ENCODE measurements at places on chromosomes 5 and 9.

DNA sequence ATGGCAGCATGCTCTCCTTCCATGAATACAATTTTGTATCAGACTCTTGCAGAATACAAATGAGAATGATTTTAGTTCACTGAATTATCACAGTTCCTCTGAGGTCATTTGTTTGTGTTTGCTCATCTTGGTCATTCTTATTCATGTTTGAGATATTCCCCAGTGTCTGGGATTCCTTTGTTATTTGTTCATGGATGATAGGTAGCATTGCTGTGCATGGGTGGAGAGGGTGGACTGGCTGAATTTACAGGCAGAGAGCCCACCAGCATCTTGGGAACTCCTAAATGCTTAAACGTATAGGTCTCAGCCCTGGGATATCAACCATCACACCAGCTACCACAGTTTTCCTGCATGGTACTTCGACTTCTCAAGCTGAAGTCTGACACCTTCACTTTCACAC, 459.8 kb downstream of the CCDC171 start:
- DNase-seq = peak; percentile 45

DNA sequence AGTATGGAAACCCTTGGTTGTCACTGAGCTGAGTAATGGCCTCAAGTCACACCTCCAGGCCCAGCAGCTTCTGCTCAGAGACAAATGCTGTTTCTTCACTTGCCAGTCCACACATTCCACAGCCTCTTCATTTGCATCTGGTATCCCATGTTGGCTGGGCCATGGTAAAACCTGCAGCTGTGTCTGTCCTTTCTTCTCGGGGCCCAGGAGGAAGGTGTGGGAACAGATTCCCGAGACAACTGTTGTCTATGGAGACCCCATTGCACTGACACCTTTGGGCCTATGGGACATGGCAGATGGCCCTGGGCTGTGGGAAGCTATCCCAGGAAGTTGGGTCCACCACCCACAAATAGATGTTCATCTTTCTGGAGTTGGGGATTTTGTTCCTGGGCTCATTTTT, 85.1 kb downstream of the MACROH2A1 start:
- no peak for DNase-seq

DNA sequence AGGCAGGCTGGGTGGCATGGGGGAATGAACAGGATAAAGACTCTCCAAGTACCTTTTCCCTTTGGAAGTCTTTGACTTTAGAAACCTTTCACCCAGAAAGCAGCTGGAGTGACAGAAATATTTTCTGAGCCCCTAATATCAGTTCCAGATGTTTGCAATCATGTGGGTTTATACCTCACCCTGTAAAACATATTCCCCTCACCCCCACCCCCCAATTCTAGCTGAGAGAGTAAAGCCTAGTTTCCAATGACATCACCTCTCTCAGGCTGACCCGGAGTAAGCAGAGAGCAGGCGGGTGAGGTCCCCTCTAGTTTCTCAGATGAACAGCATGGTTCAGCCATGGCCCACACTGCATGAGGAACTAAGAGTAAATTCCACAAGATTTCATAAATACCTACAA, 82.9 kb upstream of the TRIM32 start:
- peak; percentile 54 for DNase-seq

- no peak for DNase-seq
Measured at GRCh38 chr5:143592648-143593047, 189.2 kb upstream of the NR3C1 start.

DNA sequence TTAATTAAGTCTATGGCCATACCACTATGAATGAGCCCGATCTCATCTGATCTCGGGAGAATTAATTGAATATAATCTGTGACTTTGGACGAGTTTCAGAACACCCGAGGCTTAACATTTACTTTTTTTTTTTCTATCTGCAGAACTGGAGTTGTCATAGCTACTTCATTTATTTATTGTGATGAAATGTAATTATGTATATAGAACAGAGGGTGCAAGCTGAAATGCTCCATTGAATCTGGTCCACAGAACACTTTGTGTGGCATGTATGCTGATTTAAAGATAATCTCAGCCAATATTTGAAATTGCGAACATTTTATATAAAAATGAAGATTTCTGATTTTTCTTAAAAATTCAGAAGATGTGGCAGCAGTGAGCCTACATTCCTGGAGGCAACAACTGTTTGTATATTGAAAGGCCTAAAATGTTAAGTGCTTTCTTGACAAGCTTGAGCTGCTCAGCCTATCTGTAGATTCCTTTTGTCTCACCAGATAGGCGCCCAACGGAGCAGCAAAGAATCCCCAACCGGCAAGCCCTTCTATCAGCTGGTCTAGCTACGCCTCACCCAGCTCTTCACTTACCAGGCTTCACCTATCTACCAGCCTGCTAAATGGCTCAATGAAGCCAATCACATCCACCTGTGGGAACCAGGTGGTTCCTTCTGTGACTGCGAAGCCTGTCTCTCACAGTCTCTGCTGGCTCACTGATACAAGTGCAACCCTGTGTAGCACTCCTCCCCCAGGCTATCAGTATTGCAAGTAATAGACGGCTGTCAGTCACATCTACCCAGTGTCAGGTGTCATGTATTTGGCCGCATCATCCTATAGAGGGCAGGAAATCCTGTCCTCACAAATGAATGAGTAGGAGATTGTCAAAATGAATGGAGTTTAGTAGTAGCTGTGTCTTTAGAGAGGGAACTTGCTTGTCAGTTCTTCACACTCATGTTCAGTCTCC, 170.6 kb upstream of the MRPS30 start:
- no peak for DNase-seq

GRCh38 chr9:116497095-116497890, 189.8 kb upstream of the TRIM32 start:
- peak; percentile 57 for DNase-seq

Data from fibroblast of skin of right quadriceps (primary cell).